ENCODE measurements at places on chromosomes 3 and 15.

GRCh38 chr3:105334138-105334882 lies 32.4 kb upstream of the ALCAM start:
- DNase-seq, result peak; percentile 45

- DNase-seq, result no peak
Measured at GRCh38 chr3:25603703-25604102, 61.0 kb downstream of the TOP2B start.

DNA sequence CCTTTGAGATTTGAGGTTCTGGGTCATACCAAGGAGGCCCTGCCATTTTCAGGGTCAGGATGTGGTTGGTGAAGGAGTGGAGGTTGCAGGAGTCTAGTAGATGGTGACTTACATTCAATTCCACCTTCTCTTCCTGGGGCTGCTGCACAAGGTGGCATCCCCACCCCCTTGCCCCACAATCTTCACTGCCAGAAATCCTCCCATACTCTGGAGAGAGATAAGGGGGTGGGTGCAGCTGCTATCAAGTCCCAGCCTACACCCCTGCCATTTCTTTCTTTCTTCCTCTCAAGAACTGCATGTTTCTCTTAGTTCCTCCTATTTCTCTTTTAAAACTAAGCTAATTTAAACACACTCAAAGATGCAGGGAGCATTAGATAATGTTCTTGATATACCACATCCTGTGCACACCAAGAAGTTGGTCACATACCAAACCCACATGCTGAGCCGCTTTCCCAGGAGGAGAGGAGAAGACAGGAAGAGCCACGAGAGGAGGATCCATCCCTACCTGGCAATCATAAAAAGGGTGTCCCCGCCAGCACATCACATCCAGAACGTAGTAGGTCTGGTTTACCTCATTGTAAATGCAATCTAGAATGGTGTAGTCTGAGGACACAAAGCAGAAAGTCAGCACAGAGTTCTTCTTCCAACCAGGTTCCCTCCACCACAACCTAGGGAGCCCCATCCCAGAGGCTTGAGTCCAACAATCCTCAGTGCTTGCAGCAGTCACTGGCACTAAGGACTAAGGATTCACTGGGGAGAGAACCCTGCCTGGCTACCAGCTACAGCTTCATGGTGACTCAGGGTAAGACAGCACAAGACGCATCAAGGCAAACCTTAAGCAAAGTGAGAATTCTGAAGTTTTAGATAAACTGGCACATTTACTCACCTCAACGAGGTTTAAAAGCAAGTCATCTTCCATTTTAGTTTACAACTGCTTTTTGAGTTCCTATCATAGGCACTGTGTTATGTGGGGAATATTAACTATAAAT lies 18.5 kb downstream of the SNUPN start:
- DNase-seq, result peak; percentile 33

GRCh38 chr3:30655187-30655812 lies 48.9 kb downstream of the TGFBR2 start:
- no peak for DNase-seq

- DNase-seq, result no peak
Measured at GRCh38 chr3:141073580-141073979, 22.4 kb downstream of the SPSB4 start.

DNA sequence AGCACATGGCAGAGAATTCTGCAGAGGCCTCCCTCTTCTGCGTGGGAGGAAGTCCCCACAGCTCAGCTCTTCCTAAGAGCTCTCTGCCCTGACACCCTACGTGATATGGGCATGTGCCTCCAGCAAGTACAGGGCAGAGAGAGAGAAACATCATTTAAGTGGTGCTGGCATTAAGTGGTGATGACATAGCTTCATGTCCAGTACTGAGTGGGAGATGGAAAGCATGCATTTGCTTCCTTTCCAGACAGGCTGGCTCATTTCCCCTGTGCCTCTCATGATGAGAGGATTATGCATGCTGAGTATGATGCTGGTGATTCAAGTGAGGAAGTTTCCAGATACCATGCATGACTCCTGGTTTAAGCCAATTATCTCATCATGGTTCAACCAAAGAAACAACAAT lies 26.9 kb downstream of the BFSP2 start:
- DNase-seq, result no peak

- no peak for DNase-seq
Measured at GRCh38 chr3:46483825-46484224, 14.0 kb upstream of the RTP3 start.

DNA sequence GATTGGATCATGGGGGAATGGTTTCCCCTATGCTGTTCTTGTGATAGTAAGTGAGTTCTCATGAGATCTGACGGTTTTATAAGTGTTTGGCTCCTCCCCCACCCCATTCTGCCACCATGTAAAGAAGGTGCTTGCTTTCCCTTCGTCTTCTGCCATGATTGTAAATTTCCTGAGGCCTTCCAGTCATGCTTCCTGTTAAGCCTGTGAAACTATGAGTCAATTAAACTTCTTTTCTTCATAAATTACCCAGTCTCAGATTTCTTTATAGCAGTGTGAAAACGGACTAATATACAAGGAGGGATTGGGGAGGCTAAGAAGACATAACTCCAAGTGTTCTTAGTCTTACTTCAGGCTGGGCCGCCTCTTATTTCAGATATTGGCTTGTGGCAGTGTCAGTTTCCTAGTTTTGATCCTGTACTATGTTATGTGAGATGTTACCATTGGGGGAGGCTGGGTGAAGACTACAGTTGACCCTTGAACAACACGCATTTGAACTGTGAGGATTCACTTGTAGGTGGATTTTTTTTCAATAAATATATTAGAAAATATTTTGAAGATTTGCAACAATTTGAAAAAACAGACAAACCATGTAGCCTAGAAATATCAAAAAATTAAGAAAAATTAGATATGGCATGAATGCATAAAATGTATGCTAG lies 44.9 kb downstream of the NMD3 start:
- DNase-seq, result no peak

GRCh38 chr3:76731471-76731870 lies 308.4 kb upstream of the ROBO2 start:
- DNase-seq, result no peak

DNA sequence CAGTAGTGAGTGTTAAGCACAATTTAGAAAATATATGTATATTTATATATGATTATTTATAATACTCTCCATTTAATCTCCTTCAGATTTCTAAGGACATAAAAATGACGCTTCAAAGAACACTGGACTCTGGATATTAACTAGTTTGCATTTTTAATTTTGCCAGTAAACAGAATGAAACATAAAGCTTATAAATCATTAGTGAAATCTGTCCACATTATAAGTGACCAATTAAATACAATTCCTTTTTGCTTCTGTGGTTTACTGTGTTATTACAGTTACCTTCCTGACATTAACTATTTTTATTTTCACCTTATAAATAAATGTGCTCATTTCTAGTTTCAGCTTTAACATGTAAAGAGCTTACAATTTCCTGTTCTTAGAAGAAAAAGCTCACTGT lies 1081.1 kb upstream of the EPHA6 start:
- DNase-seq, result no peak

GRCh38 chr3:185760088-185760487 lies 64.8 kb downstream of the IGF2BP2 start:
- no peak for DNase-seq

Data from RCC 7860 (cell line).